ENCODE measurements at places on chromosomes 6 and 20.

- no peak for DNase-seq
These were observed 214.3 kb downstream of the TFAP2C start for GRCh38 chr20:56843386-56843785.

DNA sequence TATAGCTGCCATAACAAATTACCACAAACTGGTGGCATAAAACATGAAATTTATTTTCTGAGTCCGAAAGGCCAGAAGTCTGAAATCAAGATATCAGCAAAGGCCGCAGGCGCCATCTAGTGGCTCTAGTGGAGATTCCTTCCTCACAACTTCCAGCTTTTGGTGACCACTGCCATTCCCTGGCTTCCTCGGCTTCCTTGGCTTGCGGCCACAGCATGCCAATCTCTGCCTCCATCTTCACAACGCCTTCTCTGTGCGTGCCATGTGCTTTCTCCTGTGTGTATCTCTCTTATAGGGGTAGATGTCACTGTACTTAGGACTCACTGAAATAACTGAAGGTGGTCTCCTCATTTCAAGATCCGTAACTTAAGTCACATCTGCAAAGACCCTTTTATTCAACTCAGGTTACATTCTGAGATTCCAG lies 5.4 kb upstream of the PLAGL1 start:
- DNase-seq = peak; percentile 21

- no peak for DNase-seq
These were observed 2.1 kb downstream of the GOPC start for GRCh38 chr6:117600008-117600743.

DNA sequence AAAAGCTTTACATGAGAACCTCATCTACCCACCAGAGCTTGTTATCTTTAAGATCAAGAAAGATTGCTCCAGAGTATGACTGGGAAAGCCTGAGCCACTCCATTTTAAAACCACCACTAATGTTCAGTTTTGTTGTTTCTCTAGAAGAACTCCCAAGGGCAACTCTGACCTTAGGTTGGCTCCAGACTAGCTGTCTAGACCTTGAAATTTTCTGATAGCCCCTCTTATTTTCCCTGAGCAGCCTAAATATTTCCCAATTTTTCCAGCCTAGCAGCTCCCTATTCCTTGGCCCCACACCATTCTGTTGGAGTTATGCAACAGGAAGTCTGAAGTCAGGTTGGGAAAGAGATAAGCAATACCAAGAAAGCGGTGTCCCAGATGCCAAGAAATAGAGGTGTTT lies 84.6 kb upstream of the TCF21 start:
- DNase-seq = no peak

- DNase-seq = no peak
These were observed 734.4 kb downstream of the MAFB start for GRCh38 chr20:39954621-39955020.

GRCh38 chr6:13289789-13290318 lies 38.5 kb downstream of the TBC1D7 start:
- no peak for DNase-seq

GRCh38 chr6:17204533-17204932 lies 76.6 kb upstream of the RBM24 start:
- no peak for DNase-seq

DNA sequence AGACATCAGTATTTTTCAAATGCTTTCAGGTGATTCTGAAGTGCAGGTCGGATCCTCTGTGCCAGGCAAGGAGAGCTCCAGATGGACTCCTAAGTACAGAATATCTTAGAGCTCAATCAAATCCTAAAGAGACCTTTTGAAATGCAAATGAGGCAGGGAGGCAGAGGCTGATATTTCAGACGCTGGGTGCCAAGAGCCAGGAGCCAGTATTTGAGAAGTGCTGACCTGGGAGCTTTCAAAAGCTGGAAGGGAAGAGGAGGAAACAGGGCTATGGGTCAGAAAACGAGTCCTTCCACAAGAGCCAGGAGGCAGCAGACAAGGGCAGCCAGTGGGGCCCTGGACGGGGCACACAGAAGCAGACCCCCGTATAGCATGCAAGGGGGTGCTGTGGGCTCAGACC lies 46.1 kb upstream of the DSN1 start:
- no peak for DNase-seq
